Non-pigmented ciliary epithelial cell (primary cell): ENCODE measurements at places on chromosomes 3 and 15.

GRCh38 chr3:41001556-41001955, 197.7 kb upstream of the CTNNB1 start:
- DNase-seq, result no peak

DNA sequence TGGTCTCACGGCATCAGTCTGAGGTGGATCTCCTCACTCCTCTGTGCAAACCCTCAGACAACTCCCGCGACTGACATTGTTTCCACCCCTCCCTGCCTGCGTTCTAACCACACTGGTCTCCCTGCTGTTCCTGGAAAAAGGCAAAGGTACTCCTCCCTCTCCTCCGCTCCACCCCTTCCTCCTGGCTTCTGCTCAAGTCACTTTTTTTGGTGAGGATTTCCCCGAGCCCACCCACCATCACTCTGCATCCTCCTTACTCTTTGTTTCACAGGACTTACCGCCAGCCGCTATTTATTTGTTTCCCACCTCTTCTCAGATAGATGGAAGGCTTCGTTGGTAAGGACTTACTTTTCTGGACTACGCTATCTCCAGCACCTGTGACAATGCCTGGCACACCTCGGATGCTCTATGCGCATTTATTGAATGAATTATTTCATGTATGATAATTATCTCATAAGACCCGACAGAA, 25.6 kb downstream of the PRR23E start:
- DNase-seq, result no peak

DNA sequence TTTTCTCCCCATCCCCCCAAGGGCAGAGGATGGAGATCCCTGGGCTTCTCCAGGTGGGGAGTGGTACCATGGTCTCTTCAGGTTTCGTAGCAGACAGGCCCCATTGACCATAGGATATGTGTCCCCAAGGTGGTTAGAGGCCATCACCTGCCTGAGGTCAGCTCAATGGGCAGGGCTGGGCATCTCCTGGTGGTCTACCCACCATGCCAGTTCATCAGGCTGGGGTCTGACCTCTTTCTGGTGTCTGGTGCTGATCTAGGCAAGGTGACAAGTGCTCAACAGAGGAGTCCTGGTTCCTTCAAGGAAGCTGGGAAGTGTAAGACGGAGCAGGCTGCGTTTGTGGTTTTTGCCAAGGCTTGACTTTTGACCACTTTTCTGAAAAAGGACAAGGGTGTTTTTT, 71.4 kb downstream of the SMAD3 start:
- DNase-seq, result no peak

DNA sequence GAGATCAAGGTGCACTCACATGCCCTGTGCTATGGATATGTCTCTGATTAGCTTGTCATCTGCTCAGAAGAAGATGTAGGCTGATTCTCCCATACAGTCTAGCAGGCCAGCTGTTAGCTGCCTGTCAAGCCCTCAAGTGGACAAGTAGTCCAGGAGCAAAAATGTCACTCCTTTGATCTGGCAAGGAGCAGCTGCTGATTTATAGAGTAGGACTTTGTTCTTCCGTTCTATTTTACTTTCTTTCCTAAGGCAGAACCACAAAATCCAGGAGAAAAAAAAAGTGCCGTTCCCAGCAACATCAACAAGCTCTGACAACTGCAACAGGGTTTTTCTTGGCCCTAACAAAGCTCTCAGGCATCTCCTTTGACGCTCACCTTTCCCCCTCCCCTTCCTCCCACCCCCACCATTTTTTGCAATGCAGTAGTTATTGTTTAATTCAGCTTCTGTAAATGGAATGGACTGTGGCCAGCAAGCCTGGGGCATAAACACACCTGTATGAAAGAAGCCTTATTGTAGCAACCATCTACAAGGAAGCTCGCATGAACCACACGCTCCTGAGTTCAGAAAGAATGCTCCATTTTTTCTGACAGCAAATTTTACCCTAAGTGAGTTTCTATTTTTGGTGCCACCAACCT, 196.3 kb downstream of the MEIS2 start:
- no peak for DNase-seq

DNA sequence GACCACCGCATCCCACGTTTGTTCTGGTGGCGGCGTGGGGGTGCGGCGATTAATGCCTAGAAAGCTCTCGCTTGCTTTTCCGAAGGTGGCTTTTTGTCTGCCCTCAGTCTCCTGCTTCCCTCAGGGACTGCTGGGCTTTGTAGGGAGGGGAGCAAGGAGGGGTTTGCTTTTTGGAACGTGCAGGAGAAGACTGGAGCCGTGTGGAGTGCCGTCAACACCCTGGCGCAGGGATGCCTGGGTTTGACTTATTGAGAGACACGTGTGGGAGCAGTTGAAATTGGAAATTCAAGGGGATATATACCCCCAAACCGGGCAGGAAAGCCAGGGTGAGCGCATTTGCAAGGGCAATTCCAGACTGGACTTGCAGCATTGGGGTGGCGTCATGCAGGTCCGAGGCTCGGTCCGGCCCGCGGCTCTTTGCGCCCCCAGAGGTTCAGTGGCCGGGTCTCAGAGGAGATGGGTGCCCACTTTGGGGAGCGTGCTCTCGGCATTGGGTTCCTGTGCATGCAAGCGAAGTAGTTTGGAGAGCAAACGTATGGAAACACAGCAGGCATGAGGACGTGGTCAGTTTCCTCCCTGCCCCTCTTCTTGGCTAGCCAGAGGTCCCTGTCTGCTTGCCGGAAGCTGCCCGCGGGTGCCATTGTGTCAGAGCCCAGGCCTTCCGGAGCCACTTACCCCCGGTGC, 2.1 kb downstream of the EPHB1 start:
- DNase-seq, result no peak

DNA sequence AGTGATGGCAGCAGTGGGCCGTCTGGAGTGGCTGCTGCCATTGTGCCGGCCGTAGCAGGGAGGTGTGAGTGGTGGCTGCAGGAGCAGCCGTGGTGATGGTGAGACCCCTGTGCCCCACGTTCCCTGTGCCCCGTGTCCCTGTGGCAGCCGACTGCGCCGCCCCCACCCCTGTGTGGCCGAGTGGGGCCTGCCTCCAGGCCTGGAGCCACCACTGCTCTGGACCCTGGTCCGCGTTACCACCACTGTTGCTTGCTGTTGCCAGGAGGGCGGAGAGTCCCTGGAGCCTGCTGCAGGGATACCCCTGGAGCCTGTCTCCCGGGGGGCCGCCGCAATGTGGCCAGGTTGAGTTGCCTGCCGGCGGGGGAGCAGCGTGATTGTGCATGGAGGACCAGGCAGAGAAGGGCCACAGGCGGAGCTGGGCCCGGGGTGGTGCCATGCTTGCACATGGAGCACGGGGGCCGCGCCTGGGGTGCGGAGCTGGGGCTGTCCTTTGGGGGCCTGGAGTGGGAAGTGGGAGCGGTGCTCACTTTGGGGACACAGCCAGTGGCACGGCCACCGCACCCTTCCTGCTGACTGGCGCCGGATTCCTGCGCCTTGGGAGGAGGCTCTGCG, 50.1 kb downstream of the SLC6A20 start:
- no peak for DNase-seq

- no peak for DNase-seq
These were observed 245.1 kb upstream of the LRTM1 start for GRCh38 chr3:55172913-55173312.

- no peak for DNase-seq
These were observed 1.9 kb downstream of the CD200 start for GRCh38 chr3:112334691-112335433.

DNA sequence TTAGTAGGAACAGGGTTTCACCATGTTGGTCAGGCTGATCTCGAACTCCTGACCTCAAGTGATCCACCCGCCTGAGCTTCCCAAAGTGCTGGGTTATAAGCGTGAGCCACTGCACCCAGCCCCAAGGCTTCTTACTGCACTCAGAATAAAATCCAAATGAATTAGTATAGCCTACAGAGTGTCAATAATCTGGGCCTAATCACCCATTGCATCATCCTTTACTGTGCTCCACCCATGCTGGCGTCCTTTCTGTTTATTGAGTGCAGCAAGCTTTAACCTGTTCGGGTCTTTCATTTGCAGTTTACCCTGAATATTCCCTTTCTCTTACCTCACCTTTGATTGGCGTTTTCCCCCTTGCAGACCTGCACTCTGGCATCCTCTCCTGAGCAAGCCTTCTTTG, 77.7 kb downstream of the CEP63 start:
- DNase-seq, result no peak

DNA sequence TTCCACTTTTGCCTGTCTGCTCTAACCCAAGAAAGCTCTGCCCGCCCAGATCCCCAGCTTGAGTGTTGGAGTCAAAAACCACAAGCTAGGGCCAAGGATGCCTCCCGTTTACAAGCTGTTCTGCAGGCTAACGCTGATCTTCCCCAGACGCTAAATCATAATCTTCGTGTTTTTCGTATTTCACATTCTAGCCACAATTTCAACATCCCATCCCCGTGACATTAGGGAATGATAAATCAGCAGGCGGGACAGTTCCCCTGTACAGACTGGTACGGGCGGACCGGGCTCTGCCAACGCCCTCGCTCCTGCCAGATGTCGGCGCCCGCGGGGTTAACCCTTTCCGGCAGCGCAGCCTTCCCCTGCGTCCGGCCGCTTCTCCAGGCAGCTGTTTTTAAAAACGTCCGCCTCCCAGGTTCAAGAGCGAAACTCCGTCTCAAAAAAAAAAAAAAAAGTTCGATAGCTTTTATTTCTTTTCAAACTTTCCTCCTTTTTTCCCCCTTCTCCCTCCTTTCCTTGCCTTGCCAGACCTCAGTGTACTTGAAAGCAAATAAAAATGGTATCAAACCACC, 81.0 kb upstream of the BNC1 start:
- no peak for DNase-seq

- no peak for DNase-seq
These were observed 33.1 kb upstream of the POLG start for GRCh38 chr15:89367485-89368451.

DNA sequence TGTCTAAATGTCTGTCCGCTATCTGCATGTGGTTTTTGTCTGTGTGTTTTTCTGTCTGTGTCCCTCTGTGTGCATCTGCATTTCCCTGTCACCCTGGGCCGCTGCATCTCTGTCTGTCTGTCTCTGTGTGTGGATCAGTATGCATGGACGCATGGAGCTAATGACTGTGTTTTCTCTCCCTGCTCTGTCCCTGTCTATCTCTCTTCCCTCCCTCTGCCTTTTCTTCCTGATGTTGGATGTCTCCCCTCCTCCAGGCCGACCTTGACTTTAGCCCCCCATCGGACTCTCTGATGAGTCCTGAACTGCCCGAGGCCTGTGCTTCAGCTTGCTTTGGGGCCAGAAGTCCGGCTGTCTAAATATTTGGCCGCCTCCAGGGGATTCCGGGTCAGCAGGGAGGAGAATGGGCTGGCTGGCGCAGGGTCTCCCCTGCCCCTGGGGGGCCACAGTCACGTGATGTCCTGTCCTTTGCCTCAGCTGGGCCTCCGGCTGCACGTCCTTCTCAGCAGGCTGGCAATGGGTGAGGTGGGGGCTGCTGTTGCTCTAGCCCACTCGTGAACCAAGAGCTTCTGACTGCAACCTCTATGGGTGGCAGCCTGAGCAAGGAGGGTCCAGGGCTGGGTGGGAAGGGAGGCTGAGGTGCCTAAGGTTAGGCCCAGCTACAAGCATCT, 3.7 kb downstream of the SLC38A3 start:
- DNase-seq, result no peak

DNA sequence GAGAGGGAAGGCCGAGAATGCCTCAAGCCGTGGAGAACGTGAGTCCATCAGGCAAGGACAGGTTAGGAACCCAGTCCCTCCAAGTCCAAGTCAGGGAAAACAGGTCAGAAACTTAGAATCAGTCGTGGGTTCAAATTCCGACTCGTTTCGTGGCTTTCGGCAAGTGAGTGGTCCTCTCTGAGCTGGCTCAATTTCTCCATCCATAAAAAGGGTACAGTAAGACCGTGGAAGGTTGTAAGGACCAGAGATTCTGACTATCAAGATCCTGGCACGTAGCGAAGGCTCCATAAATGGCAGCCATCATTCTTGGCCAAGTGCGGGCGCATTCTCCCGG, 604 bp upstream of the MED12L start:
- no peak for DNase-seq

DNA sequence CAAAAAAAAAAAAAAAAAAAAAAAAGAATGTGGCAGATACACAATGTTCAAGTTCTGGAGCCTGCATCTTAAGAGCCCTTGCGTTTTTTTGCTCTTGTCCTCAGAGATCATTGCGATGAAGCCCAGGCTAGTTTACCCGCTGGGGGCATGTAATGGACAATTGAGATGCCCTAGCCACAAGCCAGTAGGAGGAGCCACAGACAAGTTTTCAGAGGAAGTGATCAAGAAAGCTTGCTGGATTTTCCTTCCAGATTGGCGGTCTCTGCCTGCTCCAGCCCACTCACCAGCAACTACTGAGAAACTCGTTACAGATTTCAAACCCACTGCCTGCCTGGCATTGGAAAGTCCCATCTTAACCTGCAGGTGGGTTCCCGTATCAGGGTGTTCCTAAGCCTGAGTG, 192.1 kb upstream of the EOMES start:
- DNase-seq, result no peak

GRCh38 chr3:112463250-112463649, 36.0 kb downstream of the BTLA start:
- DNase-seq, result no peak
